Activated CD8-positive, alpha-beta memory T cell treated with anti-CD3 and anti-CD28 coated beads for 4 hours (primary cell): ENCODE measurements at places on chromosomes 3 and 15.

DNA sequence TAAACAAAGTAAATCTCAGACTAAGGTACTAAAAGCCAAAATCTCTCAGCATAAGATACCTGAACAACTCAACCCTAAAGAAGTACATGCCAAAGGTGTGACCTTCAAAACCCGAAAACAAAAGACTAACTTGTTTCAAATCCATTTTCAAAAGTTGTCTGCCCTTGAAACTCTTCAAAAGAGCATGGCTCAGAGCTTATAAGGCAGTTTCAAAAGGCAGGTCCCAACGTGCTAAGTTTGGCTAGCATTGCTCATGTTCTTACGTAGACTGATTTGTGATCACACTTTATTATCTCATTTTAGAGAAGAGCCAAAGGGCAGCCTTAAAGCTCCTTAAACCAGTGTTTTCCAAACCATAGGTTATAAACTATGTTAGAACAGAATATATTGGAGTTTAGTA, 112.2 kb downstream of the FEZF2 start:
- no peak for DNase-seq

DNA sequence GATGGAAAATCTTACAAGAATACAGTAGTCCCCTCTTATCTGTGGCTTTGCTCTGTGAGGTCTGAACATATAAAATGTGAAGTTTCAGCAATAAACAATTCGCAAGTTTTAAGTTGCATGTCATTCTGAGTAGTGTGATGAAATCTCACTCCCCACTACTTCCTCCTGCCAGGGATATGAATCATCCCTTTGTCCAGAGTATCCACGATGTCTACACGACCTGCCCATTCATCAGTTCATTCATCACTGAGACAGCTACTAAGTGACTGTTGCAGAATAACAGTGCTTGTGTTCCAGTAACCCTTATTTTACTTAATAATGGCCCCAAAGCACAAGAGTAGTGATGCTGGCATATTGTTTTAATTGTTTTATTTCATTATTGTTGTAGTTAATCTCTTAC, 489.2 kb upstream of the UBE2E2 start:
- no peak for DNase-seq

DNA sequence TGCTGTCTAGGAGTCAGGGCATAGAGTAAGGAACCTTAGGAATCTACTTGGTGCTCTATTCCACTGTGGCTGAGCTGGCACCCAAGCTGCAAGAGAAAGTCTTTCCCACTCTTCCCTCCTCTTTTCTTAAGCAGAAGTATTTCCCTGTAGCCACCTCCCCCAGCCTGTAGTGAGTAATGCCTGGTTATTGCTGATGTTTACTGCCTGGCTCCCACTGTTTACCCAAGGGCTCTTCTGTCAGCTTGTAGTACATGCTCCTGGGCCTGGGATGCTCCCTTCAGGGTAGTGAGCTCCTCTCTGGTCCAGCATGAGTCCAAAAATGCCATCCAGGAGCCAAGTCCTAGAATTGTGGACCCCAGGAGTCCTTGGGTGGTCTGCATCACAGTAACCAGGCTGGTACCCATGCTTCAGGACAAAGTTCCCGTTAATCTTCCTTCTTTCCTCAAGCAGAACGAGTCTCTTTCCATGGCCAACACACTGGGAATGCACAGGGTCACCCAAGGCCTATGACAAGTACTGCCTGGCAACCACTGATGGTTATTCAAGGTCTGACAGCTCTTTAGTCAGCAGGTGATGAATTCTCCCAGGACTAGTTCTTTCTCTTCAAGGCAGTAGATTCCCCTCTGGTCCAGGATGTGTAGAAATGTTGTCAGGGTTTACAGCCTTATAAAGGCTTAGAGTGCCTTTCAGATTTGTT, 17.6 kb downstream of the GALK2 start:
- DNase-seq, result no peak

GRCh38 chr3:46098319-46098761, 71.1 kb upstream of the XCR1 start:
- no peak for DNase-seq

DNA sequence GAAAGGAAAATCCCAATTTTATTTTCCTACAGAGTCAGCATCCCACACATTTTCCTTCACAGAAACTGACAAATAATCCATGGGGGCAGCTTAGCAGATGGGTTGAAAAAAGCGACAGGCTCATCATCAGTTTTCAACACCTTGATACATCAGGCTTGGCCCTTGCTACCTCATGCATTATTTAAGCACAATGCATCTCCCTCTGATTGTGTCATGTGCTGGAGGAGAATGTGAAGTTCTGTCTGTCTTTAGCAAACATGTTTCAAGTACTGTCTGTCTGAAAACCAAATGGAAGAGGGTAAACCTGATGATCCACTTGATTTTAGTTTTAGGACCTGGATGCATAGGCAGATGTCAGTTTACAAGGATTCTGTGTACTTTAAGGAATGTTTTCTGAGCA, 128.6 kb upstream of the ADAMTS9 start:
- DNase-seq, result no peak

GRCh38 chr3:116920826-116921610, 211.4 kb downstream of the TUSC7 start:
- DNase-seq, result no peak

- DNase-seq, result no peak
Measured at GRCh38 chr3:158430448-158430847, 140.5 kb upstream of the MLF1 start.

- peak; percentile 6 for DNase-seq
Measured at GRCh38 chr3:168094877-168095610, 680 bp downstream of the GOLIM4 start.
